ENCODE measurements at places on chromosomes 1 and 21.

DNA sequence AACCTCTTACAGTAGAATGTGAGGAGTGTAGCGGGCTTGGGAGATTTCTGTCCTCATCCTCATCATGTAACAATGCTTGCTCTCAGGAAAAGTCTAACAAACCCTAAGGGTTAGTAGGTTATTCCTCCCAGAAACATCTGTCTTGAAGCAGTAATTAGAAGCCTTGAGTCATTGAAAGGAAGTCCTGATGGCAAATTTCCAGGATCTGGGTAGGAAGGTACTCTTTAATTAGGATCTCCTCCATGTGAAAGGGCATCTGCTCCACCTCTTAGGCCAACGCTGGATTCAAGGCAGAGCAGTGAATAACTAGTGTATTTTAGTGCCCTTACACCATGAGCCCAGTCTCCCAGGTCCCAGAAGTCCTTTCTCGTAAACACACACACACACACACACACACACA, 106.6 kb upstream of the BARHL2 start:
- no peak for DNase-seq

DNA sequence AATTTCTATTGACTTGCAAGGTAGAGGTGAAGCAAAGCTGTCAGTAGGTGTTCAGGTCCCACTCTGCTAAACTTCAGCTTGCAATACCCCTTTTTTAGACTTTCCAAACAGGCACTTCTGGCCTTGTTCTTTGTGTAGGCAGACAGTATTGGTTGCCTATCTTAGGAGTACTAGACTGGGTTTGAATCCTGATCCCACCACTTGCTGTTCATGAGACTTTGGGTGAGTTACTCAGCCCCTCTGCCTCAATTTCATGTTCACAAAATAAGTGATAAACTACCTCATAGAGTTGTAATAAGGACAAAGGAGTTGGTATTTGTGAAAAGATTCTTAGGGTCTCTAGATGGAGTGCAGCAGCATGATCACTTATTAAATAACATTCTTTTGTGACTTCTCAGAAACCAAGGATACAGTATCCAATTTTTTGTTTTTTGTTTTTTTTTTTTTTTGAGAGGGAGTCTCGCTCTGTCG, 5.2 kb downstream of the RCC1 start:
- no peak for DNase-seq

DNA sequence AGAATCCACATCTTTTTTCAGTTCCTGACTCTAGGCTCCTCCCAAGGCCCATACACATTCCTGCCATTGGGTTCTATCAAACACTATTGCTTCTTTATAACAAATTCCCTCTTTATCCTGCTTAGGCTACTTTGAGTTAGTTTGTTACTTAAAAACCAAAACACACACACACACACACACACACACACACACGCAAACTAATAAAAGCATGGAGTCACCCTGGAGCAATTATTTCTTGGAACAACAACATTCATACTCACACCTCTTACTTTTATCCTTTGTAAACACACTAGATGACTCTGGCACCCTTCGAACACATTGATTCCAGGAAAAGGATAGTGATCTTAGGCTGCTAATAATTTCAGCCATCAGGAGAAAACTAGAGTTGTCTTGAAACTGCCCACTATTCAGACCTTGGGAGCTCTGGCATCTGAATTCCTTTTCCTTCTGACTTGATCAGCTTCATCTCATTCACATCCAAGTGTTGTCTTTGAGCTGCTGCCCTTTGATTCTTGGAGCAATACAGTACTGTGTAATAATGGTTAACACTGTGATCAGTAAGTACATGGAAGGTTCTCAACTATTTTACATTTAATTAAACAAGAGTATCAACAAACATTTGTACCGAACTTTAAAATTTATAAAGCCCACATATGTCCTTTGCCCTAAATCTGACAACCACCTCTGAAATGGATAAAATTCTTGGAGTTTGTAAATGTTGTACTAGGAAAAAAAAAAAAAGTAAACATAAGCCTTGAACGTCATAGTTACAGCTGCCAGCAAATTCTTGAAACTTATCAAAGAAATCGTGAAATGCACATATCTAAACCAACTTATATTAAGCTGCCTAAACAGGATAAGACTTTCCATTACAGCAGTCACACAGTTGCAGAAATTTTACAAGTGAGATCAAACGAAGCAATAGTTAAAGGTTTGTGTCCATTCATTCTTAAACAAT, 2.8 kb upstream of the SEC22B start:
- no peak for DNase-seq

- no peak for DNase-seq
Observed at GRCh38 chr1:214615109-214615508, 12.1 kb downstream of the CENPF start.

DNA sequence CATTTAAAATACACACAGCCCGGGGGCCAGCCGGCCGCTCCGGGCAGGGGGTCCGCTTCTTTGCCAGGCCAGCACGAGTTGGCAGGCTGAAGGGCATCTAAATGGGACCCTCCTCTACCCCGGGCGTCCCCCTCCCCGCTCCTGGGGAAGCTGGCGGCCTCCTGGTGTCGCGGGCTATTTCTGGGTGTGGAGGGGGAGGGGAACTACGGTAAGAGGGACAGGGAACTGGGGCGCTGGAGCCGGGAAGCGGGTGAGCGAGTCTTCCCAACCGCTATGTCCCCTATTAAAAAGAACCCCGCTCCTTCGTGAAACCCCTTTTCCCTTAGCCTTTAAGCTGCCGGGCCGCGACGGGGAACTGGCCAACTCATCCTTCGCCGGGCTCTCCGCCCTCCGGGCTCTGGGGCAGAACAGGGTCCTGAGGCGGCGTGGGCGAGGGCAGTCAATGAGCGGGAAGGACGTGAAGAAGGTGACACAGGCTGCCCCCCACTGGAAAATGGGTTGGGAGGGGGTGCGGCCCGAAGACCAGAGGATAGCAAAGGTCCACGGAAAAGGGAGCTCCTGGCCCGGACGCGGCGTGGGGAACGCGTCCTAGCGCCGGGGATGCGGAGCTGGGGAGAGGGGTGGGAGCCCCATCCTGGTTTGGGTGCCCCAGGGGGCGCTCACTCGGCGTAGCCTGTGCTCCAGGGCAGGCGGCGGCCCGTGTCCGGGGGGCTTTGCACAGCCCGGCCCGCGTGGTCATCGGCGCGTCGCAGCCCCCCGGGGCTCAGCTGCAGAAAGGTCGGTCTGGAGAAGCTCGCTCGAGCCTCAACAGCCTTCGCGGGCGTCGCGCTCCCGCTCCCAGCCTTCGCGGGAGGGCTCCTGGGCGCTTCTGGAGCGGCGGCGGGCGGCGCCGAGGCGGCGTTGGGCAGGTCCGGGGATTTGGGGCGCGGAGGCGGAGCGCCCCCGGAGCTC, 544 bp downstream of the PPM1J start:
- no peak for DNase-seq

DNA sequence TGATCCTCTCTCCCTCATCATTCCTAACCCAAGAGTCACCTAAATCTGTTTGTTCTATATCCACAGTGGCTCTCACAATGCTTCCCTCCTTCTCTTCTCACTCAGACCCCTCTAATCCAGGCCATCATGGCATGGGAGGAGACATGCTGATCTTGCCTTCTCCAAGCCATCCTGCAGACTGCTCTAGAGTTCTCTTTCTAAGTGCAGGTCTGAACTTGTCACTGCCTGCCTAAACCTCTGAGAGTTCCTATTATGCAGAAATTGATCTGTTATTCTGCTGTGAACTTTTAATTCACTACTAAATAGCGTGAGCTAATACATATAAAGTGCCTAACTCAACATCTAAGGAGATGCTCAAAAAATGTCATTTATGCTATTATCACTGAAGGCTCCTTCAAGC, 26.8 kb downstream of the LAMC2 start:
- no peak for DNase-seq

DNA sequence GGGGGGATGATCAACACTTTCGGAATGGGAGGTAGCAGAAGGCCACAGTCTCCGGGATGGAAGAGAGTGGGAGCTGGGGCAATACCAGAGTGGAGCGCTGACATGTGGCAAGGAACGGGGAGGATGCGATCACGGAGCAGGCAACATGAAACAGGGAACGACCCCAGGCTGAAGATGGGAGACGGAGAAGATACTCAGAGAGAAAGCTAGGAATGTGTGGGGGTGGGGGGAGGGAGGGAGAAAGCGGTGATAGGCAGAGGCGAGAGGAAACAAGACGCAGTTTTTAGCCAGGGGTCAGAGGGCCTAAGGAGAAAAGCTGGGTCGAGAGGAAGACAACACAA, 577 bp downstream of the RAB3GAP2 start:
- DNase-seq, result no peak

DNA sequence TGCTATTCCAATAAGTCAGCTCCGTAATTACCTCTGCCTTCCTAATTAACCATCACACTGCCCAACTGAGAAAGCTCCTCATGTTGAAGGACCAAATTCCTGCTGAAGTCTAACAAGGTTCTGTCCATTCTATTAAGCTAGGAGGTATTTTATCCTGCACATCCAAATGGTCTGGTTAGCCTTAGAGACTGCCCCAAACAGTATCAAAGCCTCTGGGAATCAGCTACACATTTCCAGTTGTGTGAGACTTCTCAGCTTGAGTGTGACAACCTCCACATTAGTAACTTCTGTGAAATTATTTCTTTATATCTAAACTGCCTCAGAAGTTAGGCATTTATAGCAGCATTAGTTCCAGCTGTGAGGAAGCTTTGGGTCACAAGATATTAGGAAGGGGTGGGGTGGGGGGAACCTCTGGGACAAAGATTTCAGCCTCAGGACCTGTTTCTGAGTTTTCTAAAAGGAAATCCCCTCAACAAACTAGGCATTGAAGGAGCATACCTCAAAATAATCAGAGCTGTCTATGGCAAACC, 150.5 kb upstream of the DUSP10 start:
- DNase-seq, result no peak

DNA sequence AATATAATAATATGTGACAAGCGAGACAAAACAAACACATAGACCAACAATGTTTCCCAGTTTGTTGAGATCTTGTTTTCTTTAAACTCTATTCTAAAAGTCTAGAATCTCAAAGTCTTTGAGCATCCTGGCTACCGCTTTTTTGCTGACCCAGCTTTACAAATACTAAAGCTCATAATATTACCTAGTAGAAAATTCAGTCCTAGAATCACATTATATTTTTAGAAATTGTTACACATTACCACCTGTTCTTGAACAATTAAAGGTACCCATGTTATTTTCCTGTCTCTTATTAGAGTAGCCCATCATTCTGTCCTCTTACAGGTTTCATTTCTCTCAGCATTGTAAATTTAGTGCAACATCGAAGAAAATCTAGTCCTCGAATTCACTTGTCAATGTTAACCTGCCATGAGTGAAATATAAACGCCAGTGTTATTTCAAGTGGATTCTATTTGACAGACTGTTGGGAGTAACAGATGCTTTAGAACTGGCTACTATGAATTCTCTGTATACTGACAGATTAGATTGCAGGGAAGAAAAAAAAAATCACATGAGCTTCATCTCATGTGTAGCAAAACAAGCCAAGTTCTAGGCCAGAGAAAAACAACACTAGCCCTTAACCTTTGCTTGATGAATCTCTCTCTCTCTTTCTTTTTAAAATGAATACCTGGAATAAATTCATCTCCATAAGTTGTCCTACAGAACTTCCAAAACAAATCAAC, 851.2 kb upstream of the ADAMTS5 start:
- DNase-seq, result no peak

GRCh38 chr1:214026985-214027384, 39.2 kb downstream of the PROX1 start:
- DNase-seq, result no peak

DNA sequence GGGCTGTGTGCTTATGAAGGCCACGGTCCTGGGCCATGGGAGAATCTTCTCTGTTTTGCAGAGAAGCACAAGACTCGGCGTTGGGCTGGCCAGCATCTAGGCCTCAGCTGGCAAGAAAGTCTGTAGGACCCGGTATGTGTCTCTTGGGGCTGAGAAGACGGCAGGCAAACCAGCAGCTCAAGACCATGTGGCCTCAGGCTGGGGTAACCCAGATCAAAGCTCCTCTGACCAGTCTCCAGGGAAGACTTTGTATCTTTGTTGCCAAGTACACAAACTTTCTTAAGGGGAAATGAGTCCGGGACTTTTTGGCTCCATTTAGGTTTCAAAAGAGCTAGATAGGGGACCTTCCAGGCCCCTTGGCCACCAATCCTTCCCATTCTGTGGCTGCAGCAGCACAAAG, 60.1 kb downstream of the PTP4A2 start:
- DNase-seq, result no peak

- DNase-seq, result no peak
Observed at GRCh38 chr1:8551057-8551456, 233.1 kb downstream of the SLC45A1 start.

- peak; percentile 50 for DNase-seq
Observed at GRCh38 chr1:227946624-227947385, 927 bp downstream of the WNT9A start.

- no peak for DNase-seq
Observed at GRCh38 chr1:87213135-87213515, 115.6 kb upstream of the LMO4 start.

- DNase-seq, result no peak
Observed at GRCh38 chr1:89759036-89759435, 61.8 kb upstream of the LRRC8D start.

All from activated T-cell treated with anti-CD3 and anti-CD28 coated beads for 1 hour (primary cell).